Neuronal stem cell (in vitro differentiated cells): ENCODE measurements at places on chromosomes 16 and 17.

DNA sequence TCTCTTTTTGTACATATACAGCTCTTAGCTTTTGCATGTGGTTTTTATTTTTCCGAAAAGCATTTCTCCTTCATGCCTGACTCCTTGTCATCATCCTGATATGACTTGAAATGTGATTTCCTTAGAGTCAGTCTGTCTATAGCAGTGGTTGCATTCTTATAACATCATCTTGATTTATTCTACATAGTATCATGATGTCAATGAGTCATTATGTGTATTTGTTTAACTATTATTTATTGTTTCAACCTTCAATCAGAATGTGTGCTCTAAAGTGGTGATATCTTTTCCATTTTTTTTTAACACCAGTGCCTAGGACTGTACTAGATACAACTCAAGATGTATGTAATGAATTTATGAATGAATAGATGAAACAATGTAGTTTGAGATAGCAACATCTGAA is 354.9 kb upstream of the CDH8 start:
- no peak for DNase-seq

- DNase-seq: no peak
Measured at GRCh38 chr17:70642059-70642458, 472.7 kb downstream of the KCNJ2 start.

- DNase-seq: peak; percentile 30
Measured at GRCh38 chr17:48351911-48352332, 78.1 kb downstream of the SKAP1 start.

GRCh38 chr17:37766971-37767370 is 22.1 kb upstream of the HNF1B start:
- no peak for DNase-seq

DNA sequence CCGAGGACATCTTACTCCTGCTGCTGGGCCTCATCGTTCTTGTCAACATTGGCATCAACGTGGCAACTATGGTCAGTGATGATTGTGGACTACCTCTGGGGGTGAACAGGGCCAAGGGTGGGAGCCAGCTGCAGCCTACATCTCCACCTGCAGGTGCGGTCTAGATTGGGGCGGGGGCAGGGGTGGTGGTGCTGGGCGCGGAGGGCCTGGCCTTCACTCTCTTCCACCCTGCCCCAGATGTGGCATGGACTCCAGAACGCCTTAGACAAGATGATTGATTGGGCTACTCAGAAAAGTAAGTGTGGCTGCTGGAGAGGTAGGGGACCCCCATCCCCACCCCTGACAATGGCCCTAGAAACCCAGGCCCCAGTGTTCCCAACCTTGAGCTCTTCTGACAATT is 340 bp downstream of the SPEM2 start:
- no peak for DNase-seq

GRCh38 chr16:82625066-82625968 is 1.5 kb upstream of the CDH13 start:
- no peak for DNase-seq

GRCh38 chr16:11992586-11993524 is 16.3 kb downstream of the SNX29 start:
- DNase-seq: no peak

- peak; percentile 63 for DNase-seq
Measured at GRCh38 chr17:1961189-1961588, 63.9 kb downstream of the RTN4RL1 start.

DNA sequence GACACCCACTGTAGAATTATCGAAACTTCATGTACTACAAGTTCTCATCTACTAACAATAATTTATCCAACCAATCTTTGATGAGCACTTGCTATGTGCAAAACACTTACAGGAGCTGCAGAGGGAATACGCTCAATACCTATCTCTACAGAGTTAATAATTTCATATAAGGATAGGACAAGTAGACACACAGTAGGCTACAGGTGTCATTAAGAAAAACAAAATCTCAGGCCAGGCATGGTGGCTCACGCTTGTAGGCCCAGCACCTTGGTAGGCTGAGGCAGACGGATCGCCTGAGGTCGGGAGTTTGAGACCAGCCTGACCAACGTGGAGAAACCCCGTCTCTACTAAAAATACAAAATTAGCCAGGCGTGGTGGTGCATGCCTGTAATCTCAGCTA is 91.3 kb upstream of the PLEKHM1 start:
- no peak for DNase-seq

GRCh38 chr16:20307791-20308190 is 19.5 kb downstream of the GP2 start:
- no peak for DNase-seq

GRCh38 chr17:9095390-9095789 is 74.1 kb downstream of the NTN1 start:
- DNase-seq: no peak

DNA sequence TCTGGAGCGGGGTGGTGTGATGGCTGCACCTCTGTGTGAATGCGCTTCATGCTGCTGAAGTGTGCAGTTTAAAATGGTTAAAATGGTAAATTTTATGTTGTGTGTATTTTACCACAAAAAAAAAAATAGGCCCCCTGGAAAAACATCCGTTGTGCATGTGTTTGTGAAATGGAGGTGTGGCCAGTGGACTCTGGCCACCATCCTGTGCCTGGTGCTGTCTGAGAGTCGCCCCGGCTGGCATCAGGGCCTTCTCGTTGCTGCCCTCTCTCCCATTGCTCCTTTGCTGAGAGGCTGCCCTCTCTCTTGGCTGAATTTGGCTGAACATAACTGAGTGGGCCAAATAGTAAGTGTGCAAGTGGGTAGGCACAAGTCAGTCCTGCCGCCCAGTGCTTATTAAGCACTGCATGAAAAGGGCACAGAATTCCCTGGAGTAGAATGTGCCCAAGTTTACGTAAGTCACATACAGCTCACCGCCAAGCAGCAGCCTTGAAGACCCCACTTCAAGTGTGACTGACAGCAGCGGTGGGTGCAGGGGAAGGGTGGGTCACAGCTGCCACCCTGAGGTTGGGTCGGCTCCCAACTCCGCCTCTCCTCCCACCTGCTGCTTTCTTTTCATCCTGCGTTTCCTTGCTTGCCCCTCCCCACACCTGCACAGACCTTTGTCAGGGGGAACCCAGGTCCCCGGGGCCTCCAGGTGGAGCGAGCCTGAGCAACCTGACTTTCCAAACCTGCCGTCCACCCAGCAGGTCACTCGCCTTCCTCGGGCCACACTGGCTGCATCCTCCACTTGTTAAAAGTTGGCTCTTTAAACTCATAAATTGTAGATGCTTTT is 46.8 kb downstream of the FOXK2 start:
- no peak for DNase-seq

- DNase-seq: no peak
Measured at GRCh38 chr17:10737168-10737622, 7.4 kb upstream of the TMEM220 start.

GRCh38 chr16:57388359-57389086 is 16.0 kb upstream of the CCL17 start:
- DNase-seq: no peak

DNA sequence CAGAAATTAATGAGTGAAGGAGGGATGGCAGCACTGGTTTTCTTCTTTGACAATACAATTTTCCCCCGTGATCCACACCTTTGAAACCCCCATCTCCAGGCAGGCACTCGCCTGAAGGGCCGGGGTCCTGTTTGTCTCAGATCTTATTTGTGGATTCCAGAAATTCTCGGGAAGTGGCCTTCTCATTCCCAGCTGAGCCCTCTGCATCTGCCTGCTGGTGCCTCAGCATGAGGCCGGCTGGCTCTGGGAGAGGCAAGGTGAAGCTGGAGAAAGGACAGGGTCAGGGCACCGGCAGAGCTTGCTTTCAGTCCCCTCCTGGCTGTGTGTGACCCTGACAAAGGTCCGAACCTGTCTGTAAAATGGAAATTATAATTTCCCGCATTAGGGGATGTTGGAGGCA is 35.8 kb upstream of the C1QL1 start:
- no peak for DNase-seq

DNA sequence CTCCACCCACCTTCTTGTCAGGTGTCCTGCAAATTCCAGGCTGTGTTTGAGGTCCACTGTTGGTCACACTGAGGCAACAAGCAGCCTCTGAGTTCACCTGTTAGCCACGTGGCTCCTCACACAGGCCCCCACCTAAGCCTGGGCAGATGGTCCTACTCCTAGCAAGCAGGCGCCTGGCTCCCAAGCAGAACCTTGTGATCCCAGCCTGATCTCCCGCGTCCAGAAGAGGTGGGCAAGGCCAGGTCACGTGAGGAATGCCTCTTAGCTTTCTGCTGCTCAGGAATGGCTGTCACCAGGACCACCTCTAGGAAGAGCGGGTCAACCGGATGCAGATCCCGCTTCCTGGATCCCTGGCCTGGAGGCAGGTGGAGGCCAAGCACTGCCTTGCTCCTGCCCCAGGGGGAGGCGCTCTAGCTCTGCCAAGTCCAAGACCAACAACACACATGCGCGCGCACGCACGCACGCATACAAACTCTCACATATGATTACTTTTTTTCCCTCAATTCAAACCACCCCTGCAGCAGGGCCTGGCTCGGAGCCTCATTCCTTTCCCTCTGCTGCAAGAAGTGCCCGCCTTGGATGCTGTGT is 9.5 kb downstream of the CYB561 start:
- no peak for DNase-seq

DNA sequence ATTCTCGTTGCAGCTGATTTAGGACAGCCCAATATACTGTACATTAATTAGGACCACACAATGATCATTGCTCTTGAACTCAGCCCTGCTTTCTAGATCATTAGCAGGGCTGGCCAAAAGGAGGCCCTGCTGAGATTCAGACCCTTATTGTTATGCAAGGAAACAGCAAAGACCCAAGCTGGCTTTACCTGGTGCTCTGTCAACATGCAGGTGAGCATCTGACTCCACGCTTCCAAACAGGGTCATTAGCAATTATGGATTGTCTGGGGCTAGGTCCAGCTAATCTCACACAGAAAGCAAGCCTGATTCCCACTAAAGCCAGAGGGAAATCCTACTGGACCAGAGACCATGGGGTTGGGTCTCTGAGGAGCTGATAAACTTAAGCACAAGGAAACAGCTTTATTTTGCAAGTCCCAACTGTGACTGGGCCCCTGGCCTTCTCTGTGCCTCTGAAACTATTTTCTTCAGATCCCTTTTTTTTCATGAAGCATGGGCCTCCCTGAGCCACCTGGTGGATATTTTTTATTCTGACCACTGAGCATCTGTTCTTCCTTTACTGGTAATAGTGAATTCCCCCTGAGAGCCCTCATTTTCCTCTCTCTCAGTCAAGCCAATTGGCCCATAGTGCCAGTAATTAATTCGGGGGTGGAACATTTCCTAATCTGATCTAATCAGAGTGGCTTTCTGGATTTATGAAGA is 236.1 kb downstream of the GRIN2A start:
- DNase-seq: no peak

- DNase-seq: no peak
Measured at GRCh38 chr17:50381920-50382319, 8.9 kb downstream of the EME1 start.
